Caki2 (cell line): ENCODE measurements at places on chromosomes 7 and 10. TPM values are rescaled to one million over a fixed set of nuclear protein-coding genes. Genes with fewer than 3 reads are reported as not detected.

LRRC18 gene
- total RNA-seq = not detected in 2 replicates

OIT3 gene
- total RNA-seq = not detected in 2 replicates

SSC4D gene
- 1.1 and 11.0 TPM in 2 replicates for total RNA-seq

PTPRE gene
- 2.8 and 16.7 TPM in 2 replicates for total RNA-seq

TWIST1 gene
- not detected in 2 replicates for total RNA-seq

LIPK gene
- total RNA-seq = not detected in 2 replicates

VSTM4 gene
- 1.7 and 2.1 TPM in 2 replicates for total RNA-seq

HOGA1 gene
- total RNA-seq = 70.8 and 91.3 TPM in 2 replicates

CTAGE6 gene
- not detected in 2 replicates for total RNA-seq

HOXA3 gene
- 3.3 and 32.9 TPM in 2 replicates for total RNA-seq

SAP25 gene
- total RNA-seq = not detected in 2 replicates

GPR141 gene
- not detected in 2 replicates for total RNA-seq

STEAP1 gene
- 0.71 TPM in 1 of 2 replicates, not detected in the other for total RNA-seq

CREB5 gene
- total RNA-seq = 15.2 and 28.2 TPM in 2 replicates

RBP3 gene
- not detected in 2 replicates for total RNA-seq

SBDS gene
- 46.5 and 47.7 TPM in 2 replicates for total RNA-seq

CHAT gene
- total RNA-seq = not detected in 2 replicates

SPDYE8 gene
- not detected in 2 replicates for total RNA-seq

NXPH1 gene
- 0.14 TPM in 1 of 2 replicates, not detected in the other for total RNA-seq

CALML5 gene
- total RNA-seq = not detected in 2 replicates

DGKI gene
- total RNA-seq = 1.1 and 1.2 TPM in 2 replicates

TUBAL3 gene
- not detected in 2 replicates for total RNA-seq

LDB3 gene
- 0.03 and 0.17 TPM in 2 replicates for total RNA-seq

GNGT1 gene
- total RNA-seq = not detected in 2 replicates

SPDYE1 gene
- not detected in 2 replicates for total RNA-seq

ZRANB1 gene
- total RNA-seq = 12.2 and 13.6 TPM in 2 replicates

NAPEPLD gene
- 8.5 and 13.1 TPM in 2 replicates for total RNA-seq

OGDHL gene
- total RNA-seq = 4.1 and 13.9 TPM in 2 replicates

LEP gene
- total RNA-seq = not detected in 2 replicates

TMEM229A gene
- total RNA-seq = not detected in 2 replicates

CRPPA gene
- total RNA-seq = 1.2 and 2.0 TPM in 2 replicates

BHLHA15 gene
- not detected in 2 replicates for total RNA-seq

GRB10 gene
- 83.7 and 87.2 TPM in 2 replicates for total RNA-seq

SUN3 gene
- total RNA-seq = not detected in 2 replicates

TMEM196 gene
- not detected in 2 replicates for total RNA-seq

PRKAG2 gene
- 24.2 and 41.2 TPM in 2 replicates for total RNA-seq
